Fibroblast of lung (primary cell): ENCODE measurements at places on chromosomes 12 and 14. TPM values are rescaled to one million over a fixed set of nuclear protein-coding genes. Genes with fewer than 3 reads are reported as not detected.

GRCh38 chr12:9039397-9039977, 50.1 kb downstream of the KLRG1 start:
- no peak overlapping the region for H3K4me3 ChIP-seq
- no peaks in the 10 kb centered on the region for H3K36me3 ChIP-seq
- H3K4me1 ChIP-seq = no peaks in the 10 kb centered on the region
- H3K27ac ChIP-seq = no peak overlapping the region
- peak; percentile 59 for DNase-seq
- H3K27me3 ChIP-seq = no peaks in the 10 kb centered on the region

- no peaks in the 10 kb centered on the region for H3K4me1 ChIP-seq
- DNase-seq = no peak
- H3K36me3 ChIP-seq = no peaks in the 10 kb centered on the region
- no peak overlapping the region for H3K4me3 ChIP-seq
Measured at GRCh38 chr12:5377997-5378592, 53.8 kb upstream of the NTF3 start.

DNA sequence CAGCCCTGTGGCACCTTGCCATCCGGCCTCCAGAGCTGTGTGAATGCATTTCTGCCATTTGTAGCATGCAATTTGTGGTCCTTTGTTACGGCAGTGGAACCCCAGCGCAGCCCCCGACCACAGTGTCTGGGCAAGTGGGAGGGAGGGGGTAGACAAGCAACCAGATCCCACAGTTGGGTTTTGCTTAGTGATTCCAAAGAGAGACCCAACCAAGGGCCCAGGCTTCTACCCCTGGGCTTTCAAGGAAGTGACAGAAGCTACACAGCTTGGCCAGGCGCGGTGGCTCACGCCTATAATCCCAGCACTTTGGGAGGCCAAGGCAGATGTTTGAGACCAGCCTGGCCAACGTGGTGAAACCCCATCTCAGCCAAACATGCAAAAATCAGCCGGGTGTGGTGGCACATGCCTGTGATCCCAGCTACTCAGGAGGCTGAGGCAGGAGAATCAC, 17.8 kb downstream of the ZBTB42 start:
- peaks cover 4% of the 10 kb centered on the region for H3K4me1 ChIP-seq
- no peaks in the 10 kb centered on the region for H3K36me3 ChIP-seq
- no peak for DNase-seq
- H3K27ac ChIP-seq = no peak overlapping the region

GRCh38 chr14:20470603-20470901, 1.3 kb downstream of the PNP start:
- peak overlapping the region; percentile 81 for H3K27ac ChIP-seq
- H3K36me3 ChIP-seq = peaks cover 3% of the 10 kb centered on the region
- H3K4me1 ChIP-seq = no peaks in the 10 kb centered on the region
- no peaks in the 10 kb centered on the region for H3K27me3 ChIP-seq
- H3K4me3 ChIP-seq = peak overlapping the region; percentile 98
- no peak for DNase-seq

DNA sequence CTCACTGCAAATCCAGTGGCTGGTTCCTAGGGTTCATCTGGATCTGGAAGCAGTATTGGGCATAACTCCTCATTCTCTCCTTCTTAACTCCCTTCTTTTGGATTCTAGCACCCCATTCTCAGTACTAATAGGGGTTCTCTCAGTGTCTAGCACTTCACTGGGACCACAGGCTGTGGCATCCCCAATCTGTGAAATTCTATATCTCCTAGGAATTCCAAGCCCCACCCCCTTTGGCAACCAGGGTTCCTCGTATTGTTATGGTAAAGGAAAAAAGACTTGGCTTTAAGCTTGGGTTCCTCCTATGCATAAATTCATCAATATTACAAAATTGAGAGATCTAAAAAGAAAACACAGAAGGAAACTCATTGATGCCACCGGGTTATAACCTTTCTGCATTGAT, 45.0 kb upstream of the FBXO21 start:
- no peaks in the 10 kb centered on the region for H3K4me1 ChIP-seq
- no peak for DNase-seq
- H3K27me3 ChIP-seq = no peaks in the 10 kb centered on the region
- H3K4me3 ChIP-seq = no peak overlapping the region
- H3K36me3 ChIP-seq = no peaks in the 10 kb centered on the region

Gene INHBC
- 0.05 TPM in 1 of 2 replicates, not detected in the other for polyA plus RNA-seq

DNA sequence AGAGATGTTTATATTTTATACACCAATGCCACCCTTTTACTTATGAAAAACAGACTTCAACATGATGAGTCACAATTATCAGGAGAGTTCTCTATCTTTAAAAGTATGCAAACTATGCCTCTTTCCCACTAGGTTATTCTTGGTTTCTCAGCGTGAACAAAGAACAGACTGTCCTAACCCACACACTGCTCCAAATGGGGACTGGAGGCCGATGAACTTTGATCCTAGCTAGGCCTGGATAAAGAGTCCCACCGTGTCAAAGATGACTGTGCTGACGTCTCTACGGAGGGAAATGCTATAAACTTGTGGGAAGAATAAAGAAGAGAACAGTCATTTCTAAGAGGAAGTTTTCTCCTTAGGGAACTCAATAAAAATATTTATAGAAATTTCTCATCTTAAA, 160.1 kb downstream of the EPS8 start:
- peak overlapping the region; percentile 86 for H3K27ac ChIP-seq
- peaks cover 19% of the 10 kb centered on the region for H3K4me1 ChIP-seq
- DNase-seq = peak; percentile 99
- no peaks in the 10 kb centered on the region for H3K27me3 ChIP-seq
- peaks cover 4% of the 10 kb centered on the region for H3K36me3 ChIP-seq
- H3K4me3 ChIP-seq = no peak overlapping the region

Gene VPS29
- 172 and 210 TPM in 2 replicates for polyA plus RNA-seq

DNA sequence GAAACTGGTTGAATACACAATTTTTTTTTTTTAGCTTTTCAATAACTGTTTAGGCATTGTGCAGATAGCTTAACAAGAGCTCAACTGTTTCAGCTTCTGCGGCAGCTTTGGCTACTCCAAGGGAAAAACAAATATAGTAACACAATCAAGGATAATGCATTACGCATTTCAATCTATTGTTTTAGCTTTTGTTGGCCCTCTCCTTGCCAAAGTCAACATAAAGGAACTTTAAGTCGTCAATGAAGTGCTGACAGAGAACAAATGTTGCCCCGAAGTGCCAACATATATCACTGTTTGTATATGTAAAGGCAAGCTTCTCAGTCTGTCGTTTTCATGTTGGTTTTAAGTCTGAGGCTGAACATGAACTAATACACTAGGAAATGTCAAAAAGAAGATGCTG, 1087.4 kb upstream of the FLRT2 start:
- no peaks in the 10 kb centered on the region for H3K36me3 ChIP-seq
- H3K4me1 ChIP-seq = no peaks in the 10 kb centered on the region

DNA sequence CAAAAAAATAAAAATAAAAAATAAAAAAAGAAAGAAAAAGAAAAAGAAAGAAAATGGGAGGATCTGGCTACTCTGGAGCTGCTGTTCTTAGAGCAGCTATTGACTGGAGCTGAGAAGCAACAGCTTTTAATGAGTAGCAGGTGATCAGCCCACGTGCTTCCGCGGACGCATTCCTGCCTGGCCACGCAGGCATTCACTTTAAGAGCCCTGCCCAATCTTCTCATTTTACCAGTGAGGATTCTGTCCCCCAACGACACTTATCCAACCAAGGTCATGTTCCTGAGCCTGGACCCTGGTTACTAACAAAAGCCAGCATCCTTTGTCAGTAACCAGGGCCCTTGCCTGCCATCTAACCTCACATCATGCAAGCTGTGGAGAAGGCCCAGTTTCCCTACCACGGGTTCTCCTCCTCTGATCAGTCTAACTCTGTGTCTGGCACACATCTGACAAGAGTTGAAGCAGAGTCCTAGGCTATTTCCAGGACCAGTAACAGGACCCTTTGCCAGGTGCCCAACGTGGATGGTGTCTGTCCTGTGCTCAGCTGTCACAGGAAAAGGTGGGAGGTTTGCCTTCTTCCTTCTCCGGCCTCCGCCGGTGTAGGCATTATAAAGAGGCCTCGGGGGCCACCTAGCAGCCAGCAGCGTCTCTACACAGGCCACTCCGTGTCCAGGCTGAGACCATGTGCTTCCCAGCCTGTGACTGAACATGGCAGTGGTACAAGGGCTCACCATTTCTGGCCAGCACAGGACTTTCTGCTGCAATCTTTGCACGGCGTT, 60.9 kb upstream of the GPATCH2L start:
- H3K4me1 ChIP-seq = no peaks in the 10 kb centered on the region
- DNase-seq = no peak
- H3K36me3 ChIP-seq = no peaks in the 10 kb centered on the region
- peaks cover 7% of the 10 kb centered on the region for H3K27me3 ChIP-seq
- no peak overlapping the region for H3K4me3 ChIP-seq

GRCh38 chr12:4379405-4379804, at the start of gene FGF23:
TSS of gene FGF23 (minus strand) at chr12:4379712. CDS start at chr12:4379582, 130 bp downstream.
- DNase-seq = peak; percentile 36
- no peaks in the 10 kb centered on the region for H3K4me1 ChIP-seq
- no peak within 1 kb of the TSS for H3K27ac ChIP-seq
- H3K4me3 ChIP-seq = no peak within 1 kb of the TSS
- peaks cover 6% of the 10 kb centered on the region for H3K27me3 ChIP-seq
- H3K36me3 ChIP-seq = no peaks in the 10 kb centered on the region

Gene C12orf54
- not detected in 2 replicates for polyA plus RNA-seq

DNA sequence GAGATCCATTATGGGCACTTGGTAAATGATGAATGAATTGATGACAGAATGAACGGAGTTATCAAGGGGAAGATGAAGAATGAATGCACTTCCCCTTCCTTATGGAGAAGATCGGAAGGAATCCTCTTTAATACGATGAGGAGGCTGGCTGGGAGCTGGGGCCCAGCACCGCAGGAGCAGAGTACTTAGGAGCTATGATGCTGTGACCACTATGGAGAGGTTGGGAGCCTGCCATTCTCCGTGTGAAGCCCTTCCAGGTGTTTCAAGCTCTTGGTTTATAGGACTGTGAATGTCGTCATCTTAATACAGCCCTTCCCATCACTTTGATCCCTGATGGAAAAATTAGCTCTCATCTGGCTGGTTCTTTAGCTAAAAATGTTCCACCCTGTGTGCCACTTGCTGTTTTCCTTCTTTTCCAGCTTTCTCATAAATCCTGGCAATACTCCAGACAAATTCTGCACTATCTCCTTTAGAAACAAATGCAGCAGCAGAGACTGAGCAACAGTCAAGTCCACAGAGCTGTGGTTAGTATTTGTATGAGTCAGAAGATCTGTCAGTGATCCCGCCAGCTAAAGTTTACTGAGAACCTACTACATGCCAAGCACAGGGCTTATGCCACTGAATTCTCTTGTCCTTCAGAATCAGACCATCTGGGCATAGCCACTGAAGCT, 263.1 kb upstream of the CRY1 start:
- no peak overlapping the region for H3K4me3 ChIP-seq
- peak; percentile 70 for DNase-seq
- no peak overlapping the region for H3K27ac ChIP-seq
- H3K36me3 ChIP-seq = no peaks in the 10 kb centered on the region
- peaks cover 6% of the 10 kb centered on the region for H3K4me1 ChIP-seq
- H3K27me3 ChIP-seq = no peaks in the 10 kb centered on the region

- no peak overlapping the region for H3K4me3 ChIP-seq
- peak; percentile 3 for DNase-seq
- H3K4me1 ChIP-seq = no peaks in the 10 kb centered on the region
- H3K27me3 ChIP-seq = no peaks in the 10 kb centered on the region
Measured at GRCh38 chr12:67220065-67220464, 49.1 kb upstream of the CAND1 start.

GRCh38 chr14:50533806-50534205, 1.4 kb upstream of the MAP4K5 start:
- DNase-seq = peak; percentile 53
- no peak overlapping the region for H3K4me3 ChIP-seq
- H3K27ac ChIP-seq = no peak overlapping the region
- peaks cover 14% of the 10 kb centered on the region for H3K4me1 ChIP-seq
- no peaks in the 10 kb centered on the region for H3K27me3 ChIP-seq

DNA sequence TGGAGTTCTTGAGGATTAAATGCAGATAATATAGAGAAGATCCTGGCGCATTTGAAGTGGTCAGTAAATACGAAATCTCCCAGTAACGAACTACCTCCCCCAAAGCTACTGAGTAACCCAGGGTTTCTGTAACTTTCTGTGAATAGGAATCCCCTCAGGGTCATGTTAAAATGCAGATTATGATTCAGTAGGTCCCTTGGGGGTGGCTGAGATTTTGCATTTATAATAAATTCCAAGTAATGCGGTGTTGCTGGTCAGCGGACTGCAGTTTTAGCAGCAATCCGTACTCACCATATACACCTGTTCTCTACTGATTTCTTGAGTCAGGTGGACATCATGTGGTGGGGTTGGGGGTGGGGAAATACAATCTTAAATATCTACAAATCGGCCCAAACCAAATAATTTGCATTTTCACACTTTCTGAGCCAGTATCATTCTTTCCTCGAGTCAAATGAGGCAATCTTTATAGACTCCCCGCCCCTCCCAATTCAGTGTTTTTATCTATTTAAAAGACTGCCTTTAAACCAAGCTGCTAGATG, 868 bp downstream of the SPATA7 start:
- no peaks in the 10 kb centered on the region for H3K27me3 ChIP-seq
- no peaks in the 10 kb centered on the region for H3K36me3 ChIP-seq
- peak overlapping the region; percentile 94 for H3K4me3 ChIP-seq
